ENCODE measurements at places on chromosomes 6 and 20. TPM values are rescaled to one million over a fixed set of nuclear protein-coding genes. Genes with fewer than 3 reads are reported as not detected.

HLA-DQB1 gene
- 15.7 TPM for total RNA-seq

DYNLRB1 gene
- 52.8 TPM for total RNA-seq

- DNase-seq, result no peak
These were observed 42.2 kb downstream of the PYGB start for GRCh38 chr20:25289886-25290597.

DNA sequence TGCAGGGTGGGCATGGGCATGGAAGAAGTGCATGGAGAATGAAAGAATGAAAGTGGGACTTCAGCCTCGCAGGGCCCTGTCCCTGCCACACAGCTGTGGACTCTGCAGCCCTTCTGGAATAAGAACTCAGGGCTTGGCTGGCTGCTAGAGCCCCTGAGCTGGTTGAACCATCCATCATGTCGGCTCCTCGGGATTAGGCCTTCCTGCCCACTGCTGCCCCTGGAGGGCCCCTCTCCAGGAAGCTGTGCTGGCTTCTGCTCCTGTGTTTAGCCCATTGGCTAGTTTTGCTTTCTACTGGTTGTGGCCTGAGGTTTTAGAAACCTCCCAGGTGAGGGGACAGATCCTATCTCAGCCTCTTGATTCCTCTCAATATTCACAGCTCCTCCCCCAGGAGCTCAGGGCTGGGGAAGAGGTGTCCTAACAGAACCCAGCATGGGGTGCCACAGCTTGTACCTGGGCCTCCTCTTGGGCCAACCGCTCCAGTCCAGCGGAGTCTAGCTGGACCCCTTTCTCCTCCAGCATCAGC lies 7.9 kb downstream of the AARS2 start:
- no peak for DNase-seq

SMLR1 gene
- not detected for total RNA-seq

CEBPB gene
- total RNA-seq, result 18.1 TPM

GRCh38 chr6:150180517-150180916 lies 37.7 kb downstream of the PPP1R14C start:
- DNase-seq, result no peak

Measured in T-helper 17 cell (primary cell).